ENCODE measurements at places on chromosomes 2 and 18. TPM values are rescaled to one million over a fixed set of nuclear protein-coding genes. Genes with fewer than 3 reads are reported as not detected.
A peak's percentile ranks its signal among the peaks of the same experiment; 100 is the strongest.

Gene C2orf78
- total RNA-seq = not detected

Gene POTEF
- total RNA-seq = not detected

Gene IL18RAP
- not detected for total RNA-seq

Gene APOB
- total RNA-seq = not detected

Gene EVX2
- total RNA-seq = not detected

Gene CDCA7
- 55.4 TPM for total RNA-seq

Gene STPG4
- total RNA-seq = not detected

Gene NTSR2
- not detected for total RNA-seq

DNA sequence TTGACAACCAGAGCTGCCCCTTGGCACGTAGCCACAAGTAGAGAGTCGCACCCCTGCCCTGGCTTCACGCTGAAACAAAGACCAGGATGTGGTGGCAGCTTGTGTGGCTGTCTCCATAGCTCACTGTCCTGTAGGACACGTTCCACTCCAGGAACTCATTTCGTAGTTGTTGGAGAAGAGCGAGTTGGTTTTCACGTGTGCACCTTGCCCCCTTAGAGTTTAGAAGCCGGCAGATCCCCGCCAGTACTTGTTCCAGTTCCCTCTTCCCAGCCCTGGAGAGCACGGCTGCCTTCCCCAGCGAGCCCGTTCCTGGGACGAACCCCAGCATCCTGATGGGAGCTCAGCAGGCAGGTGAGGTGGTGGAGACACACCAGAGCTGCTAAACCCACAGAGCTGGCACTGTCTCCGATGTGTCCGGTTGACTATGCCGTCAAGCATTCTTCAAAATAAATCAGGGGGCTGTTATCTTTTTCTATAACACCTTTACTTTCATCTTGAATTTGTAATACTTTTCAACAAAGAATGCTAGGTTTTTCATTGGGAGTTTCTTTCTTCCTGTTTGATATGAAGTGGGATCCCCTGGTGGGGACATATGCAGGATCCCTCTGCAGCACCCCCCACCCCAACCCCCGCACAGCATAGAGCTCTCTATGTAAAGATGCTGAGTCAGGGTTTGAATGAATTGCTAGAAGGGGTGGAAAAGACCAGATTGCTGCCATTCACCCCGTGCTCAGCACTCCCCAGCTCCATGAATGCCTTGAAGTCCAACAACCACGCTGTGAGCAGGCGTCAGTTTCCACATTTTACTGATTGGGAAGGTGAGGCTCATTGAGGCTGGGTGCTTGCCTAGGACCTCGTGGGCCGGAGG lies 44.5 kb downstream of the GREB1 start:
- DNase-seq = no peak

DNA sequence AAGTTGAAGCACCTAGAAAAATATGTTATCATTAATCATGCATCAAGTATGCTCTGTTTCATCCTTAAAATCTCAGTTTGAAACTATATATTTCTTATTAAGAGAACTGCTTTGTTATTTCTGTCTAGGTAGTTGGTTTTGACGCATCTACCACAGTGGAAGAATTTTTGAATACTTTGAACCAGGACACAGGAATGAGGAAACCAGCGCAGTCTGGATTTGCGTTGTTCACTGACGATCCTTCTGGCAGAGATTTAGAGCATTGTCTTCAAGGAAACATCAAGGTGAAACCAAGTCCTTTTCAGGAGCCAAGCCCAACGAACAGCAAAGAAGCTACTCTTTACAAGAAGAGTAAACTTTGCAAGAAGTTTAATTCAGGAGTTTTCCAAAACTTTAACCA lies 30.1 kb upstream of the DYNC2LI1 start:
- DNase-seq = no peak

DNA sequence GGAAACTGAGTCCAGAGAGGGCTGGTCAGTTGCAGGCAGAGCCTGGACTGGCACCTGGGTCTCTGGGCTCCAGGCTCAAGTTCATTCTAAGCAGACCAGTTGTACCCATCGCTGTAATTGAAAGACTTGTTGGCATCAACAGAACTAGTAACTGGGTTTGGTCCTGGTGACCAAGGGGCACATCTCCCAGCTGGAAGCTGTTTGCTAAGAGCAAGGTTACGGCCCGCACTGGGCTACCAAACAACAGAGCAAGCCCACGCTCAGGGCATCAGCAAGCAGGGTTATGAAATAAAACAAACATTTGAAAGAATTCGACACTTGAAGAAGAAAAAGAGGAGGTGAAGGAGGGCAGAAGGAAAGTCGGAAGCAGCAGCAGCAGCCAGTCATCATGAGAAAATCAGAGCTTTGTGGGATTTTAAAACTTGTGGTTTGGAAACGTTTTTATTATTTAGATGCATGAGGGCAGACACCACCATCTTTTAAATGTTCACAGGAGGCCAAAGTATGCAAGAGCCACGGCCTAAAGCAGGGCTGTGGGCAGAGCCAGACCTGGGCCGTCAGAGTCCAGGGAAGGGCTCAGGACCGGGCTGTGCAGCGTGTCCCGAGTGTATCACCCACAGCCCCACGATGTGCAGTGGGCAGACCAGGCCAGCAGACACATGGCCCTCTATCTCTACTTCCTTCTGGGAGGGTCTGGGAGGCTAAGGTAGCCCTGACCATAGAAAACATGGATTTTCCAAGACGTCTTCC lies 220.3 kb downstream of the BCL2 start:
- no peak for DNase-seq

DNA sequence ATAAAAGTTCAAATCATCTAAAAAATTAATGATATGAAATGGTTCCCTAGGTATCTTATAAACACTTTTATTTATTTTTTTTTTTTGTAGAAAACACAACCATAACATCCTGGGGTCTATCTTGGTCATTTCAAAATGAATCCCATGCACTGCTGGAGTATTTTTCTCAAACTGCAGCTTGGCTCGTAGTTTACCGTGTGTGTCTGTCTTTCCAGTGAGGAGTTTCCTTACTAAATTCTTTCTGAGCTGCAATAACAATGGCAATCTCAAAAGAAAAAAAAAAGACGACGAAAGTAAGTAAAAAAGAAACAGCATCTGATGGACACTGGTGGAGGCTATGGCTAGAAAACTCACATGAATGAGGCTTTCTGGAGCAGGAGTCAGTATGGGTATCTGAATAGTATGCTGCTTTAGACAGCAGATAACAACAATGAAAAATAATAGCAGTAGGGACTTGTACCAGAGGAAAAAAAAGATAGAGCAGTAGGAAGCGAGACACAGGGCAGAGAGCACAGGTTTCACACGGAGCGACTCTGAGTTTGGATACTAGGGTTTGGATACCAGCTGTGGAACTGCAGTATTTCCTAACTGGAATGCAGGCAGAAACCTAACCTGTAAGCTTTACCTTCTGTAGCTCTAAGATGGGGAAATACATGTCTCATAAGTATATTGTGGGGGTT lies 43.5 kb downstream of the CALCRL start:
- no peak for DNase-seq

- DNase-seq = no peak
Observed at GRCh38 chr2:25257032-25257552, 84.6 kb downstream of the DNMT3A start.

DNA sequence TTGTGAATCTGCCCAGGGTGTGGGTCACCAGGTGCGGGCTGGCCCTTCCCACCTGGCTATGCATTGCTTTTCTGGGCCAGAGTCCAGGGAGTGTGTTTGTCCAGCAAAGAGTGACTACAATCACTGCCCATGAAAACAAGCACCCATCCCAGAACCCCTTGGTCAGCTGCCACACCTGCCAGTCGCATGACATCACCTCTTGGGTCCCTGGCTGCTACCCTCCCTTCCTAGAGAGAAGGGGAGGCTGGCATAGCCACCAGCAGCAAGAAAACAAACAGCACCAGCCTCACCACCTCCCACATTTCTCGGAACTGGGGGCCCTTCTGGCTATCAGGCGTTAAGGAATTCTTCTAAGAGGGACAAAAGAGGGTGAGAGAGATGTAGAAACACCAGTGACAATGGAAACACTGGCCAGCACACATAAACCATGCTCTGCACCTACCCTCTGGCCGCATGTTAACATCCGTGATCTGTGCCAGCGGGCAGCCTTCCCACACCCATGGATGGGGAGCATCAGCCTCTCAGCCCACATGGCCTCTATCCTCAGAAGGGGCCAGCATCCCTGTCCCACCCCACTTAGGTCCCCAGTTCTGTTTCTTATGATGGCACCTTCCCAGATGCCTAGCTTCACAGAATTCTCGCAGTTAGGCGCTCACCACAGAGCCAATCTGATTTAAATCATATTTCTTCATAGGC lies 109.7 kb upstream of the GLI2 start:
- peak; percentile 9 for DNase-seq

DNA sequence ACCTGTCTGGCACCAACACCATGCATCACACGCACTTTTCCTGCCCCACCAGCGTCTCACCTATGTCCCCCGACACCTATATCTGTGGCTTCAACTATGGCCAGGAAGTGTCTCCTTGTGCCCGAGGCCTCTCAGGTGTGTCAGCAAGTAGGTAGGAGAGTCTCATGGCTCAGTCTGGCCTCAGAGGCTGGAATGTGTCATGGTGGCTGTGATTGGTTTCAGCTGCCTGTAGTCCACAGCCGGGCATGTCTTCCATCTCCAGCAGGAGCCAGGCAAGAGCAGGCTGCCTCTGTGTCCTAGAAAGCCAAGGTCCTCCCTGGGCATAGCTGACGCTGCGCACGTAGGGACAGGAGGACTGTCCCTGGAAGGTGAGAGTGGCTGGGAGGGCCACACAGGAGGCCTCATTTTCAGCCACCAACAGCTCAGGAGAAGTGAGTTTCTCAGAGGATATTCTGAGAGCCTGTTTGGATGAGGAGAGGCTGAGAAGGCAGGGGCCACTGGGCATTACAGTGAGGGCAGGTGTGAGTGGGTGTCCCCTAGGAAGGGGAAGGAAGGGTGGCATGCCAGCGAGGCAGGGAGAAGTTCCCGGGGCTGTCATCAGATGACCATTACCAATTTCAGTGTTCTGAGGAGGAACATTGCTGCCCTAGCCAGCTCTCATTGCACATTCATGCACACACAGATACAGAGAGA lies 47.2 kb downstream of the SDC1 start:
- DNase-seq = no peak

DNA sequence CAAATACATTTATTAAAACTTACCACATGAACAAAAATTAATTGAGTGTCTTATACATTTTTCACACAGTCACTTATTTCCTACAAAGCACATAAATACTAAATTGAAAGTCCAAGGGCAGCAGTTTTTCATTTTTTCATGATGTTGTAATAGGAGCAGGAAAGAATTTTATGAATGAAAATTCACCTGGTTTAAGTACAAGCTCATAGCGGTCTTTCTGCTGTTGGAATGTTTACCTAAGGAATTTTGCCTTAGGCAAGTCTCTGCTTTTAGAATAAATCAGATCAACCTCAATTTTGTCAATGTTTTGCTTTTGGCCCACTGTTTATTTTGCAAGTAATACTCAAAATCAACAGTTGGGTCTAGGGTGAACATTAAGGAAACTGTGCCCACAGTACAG lies 40.0 kb downstream of the ETAA1 start:
- DNase-seq = no peak

DNA sequence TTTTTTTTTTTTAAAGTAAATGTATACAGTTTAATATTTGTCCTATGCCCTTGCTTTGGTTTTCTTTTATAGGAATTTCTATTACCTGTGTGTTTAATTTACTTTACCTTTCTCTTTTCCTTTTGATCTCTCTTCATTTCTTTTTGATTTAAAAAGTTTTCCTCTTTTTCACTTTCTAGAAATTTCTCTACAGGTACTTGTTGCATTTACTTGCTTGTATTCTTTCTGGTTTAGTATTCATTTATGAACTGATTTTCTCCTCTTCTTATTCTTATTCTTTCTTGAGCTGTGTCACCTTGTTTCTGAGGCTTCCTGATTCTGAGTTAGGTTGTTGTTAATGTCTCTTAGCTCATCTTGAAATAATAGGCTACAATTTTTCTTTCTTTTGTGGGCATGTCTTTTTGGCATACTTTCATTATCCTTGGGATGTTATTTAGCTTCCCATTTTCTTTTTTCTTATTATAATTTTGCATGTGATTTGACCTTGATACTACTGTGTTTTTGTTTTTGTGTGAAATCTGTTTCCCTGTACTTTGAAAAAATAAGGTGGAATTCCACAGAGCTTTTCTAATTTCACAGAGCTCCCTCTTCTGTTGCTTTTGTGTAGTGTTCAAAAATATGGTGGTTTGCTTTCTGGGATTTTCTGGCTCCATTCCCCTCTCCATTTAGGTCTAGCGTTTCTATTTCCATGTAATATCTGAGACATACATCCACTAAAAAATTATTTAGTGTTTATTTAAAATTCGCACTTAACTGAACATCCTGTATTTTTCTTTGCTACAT lies 25.5 kb upstream of the ALMS1 start:
- DNase-seq = no peak

GRCh38 chr2:62248226-62248625 lies 52.3 kb downstream of the B3GNT2 start:
- no peak for DNase-seq
